T-helper 9 cell (primary cell): ENCODE measurements at places on chromosomes 13 and 19.

DNA sequence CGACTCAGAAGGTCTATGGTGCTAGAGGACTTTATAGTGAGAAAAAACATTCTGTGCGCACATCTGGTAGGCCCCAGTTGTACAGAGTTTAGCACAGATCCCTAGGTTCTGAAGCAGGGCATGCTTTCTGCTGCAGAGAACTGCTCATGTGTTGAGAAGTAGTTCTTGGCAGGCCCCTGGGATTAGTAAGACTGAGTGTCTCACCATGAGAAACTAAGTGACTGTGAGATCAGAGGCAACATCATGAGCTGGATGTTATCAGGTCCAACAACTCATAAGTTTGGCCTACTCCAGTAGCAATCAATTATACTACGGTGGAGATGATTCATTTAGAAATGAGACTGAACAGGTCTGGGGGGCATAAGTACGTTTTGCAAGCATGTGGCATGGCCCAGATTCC lies 507.4 kb upstream of the KLF12 start:
- DNase-seq, result no peak

DNA sequence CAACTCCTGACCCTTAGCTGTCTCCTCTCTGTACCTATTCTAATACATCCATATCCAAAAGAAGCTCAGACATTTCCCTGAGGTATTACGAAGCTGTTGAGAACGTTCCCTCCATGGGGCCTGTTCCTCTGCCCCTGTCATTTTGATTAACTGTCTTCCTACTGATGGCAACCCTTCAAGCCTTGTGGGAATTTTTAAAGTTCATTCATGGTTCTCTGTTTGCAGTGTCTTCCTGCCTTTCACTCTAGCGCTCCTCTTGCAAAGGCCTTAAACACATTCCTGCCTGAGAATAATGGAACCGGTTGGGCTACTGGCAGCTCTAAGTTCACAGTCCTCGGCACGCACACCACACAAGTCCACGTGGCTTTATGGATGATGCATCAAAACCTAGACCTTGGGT lies 66.1 kb downstream of the LHFPL6 start:
- DNase-seq, result no peak

DNA sequence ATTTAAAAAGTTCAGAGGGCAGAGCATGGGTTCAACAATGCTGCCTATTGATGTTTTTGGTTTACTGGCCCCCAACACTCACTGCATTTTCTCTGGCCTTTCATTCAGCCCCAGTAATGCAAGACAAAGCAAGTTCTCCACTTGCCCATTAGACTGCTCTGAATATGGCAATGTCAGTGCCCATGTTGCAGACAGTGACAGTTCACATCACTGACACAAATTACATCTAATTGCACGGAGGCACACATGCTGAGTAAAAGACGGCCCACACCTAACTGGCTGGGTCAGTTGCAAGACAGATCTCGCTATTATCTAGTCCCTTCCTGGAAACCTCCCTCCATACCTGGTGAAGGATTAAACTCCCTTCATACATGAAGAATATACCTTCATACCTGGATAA lies 54.0 kb downstream of the ENOX1 start:
- DNase-seq, result no peak

GRCh38 chr13:45105895-45106294 lies 14.4 kb upstream of the GTF2F2 start:
- DNase-seq, result no peak
